ENCODE measurements at places on chromosomes 13 and 19.

GRCh38 chr19:42421101-42421500, 6.1 kb downstream of the LIPE start:
- DNase-seq, result no peak

GRCh38 chr13:76762721-76763120, 123.5 kb downstream of the KCTD12 start:
- DNase-seq, result no peak

GRCh38 chr13:30730526-30730925, 4.8 kb upstream of the ALOX5AP start:
- DNase-seq, result no peak

- DNase-seq, result peak; percentile 24
These were observed 753 bp downstream of the ZNF235 start for GRCh38 chr19:44303976-44304568.

GRCh38 chr13:73142071-73142470, 83.3 kb downstream of the KLF5 start:
- no peak for DNase-seq

DNA sequence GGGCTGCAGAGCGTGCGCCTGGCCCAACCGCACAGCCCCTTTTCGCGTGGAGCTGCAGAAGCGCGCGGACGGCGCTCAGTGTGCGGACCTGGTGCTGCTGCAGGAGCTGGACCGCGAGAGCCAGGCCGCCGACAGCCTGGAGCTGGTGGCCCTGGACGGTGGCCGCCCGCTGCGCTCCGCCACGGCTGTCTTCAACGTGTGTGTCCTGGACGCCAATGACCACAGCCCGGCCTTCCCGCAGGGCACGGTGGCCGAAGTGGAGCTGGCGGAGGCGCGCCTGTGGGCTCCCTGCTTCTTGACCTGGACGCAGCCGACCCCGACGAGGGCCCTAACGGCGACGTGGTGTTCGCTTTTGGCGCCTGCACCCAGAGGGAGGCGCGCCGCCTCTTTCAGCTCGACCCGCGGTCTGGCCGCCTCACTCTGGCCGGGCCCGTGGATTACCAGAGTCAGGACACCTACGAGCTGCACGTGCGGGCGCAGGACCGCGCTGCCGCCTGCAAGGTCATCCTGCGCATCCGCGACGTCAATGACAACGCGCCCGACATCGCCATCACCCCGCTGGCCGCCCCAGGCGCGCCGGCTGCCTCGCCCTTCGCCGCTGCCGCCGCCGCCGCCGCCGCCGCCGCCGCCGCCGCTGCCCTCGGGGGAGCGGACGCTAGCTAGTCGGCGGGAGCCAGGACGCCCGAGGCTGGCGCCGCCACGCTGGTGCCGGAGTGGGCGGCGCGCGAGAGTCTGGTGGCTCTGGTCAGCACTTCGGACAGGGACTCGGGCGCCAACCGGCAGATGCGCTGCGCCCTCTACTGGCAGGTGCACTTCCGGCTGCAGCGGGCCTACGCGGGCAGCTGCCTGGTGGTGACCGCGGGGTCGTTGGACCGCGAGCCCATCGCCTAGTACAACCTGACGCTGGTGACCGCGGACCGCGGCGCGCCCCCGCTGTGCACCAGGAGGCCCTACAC, 172.2 kb downstream of the OLFM4 start:
- DNase-seq, result peak; percentile 45
